ENCODE measurements at places on chromosomes 4 and X. TPM values are rescaled to one million over a fixed set of nuclear protein-coding genes. Genes with fewer than 3 reads are reported as not detected.

Gene USP27X
- total RNA-seq, result 2.9 TPM

Gene ARMCX6
- total RNA-seq, result 75.1 TPM

Gene TGIF2LX
- not detected for total RNA-seq

Gene LGI2
- 4.8 TPM for total RNA-seq

Gene INTS6L
- 49.3 TPM for total RNA-seq

Gene SMIM10L2A
- 17.2 TPM for total RNA-seq

Gene TEX13B
- not detected for total RNA-seq

Gene RPGR
- total RNA-seq, result 6.3 TPM

GRCh38 chr4:182318256-182318655 is 75.1 kb downstream of the TENM3 start:
- no peaks in the 10 kb centered on the region for H3K27me3 ChIP-seq
- peak; percentile 38 for DNase-seq
- H3K27ac ChIP-seq, result no peak overlapping the region
- H3K4me3 ChIP-seq, result no peak overlapping the region

GRCh38 chr4:188552741-188553275 is 413.6 kb downstream of the TRIML1 start:
- no peaks in the 10 kb centered on the region for H3K27me3 ChIP-seq
- no peak overlapping the region for H3K4me3 ChIP-seq

DNA sequence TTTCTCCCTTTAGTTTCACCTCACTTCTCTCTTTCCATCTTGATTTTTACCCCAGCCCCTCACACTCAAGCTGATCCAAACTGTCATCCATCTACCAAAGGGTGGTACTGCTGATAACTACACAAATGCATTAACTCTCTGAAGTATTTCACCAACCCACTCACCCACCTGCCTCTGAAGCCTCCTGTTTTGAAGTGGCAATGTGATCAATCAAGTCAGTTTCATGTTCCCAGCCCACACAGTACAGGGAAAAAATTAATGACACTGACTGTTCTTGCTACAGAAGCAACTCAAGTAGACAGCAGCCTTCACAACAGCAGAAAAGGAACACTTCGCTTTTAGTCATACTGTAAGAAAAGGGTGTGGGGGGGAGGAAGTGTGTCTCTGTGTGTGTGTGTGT is 183.0 kb upstream of the NOCT start:
- peak overlapping the region; percentile 58 for H3K27ac ChIP-seq
- no peak for DNase-seq
- H3K4me3 ChIP-seq, result no peak overlapping the region

DNA sequence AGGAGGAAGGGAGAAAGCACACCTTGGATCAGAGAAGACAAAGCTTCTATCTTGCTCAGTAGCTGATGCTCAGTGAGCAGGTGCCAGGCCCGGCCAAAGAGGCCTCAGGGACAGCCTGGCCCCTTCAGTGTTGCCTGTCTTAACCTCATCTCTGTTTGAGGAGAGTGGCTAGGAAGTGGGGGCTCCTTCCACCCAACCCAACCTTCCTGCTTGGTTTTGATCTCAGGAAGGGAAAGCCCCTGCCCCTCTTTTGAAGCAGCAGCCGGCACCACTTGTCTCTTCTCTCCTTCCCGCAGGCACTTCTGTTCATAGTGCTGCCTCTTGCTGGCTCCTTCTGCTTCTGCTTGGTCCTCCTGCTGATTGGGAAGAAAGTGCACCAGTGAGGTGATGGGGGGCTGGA is 2.4 kb upstream of the AFF2 start:
- no peaks in the 10 kb centered on the region for H3K36me3 ChIP-seq
- H3K4me3 ChIP-seq, result no peak overlapping the region
- DNase-seq, result no peak
- no peaks in the 10 kb centered on the region for H3K4me1 ChIP-seq
- no peak overlapping the region for H3K27ac ChIP-seq

- no peaks in the 10 kb centered on the region for H3K36me3 ChIP-seq
- DNase-seq, result no peak
- peak overlapping the region; percentile 70 for H3K4me3 ChIP-seq
- peaks cover 14% of the 10 kb centered on the region for H3K4me1 ChIP-seq
- peak overlapping the region; percentile 92 for H3K27ac ChIP-seq
Measured at GRCh38 chr4:168831585-168831918, 178.5 kb downstream of the CBR4 start.

DNA sequence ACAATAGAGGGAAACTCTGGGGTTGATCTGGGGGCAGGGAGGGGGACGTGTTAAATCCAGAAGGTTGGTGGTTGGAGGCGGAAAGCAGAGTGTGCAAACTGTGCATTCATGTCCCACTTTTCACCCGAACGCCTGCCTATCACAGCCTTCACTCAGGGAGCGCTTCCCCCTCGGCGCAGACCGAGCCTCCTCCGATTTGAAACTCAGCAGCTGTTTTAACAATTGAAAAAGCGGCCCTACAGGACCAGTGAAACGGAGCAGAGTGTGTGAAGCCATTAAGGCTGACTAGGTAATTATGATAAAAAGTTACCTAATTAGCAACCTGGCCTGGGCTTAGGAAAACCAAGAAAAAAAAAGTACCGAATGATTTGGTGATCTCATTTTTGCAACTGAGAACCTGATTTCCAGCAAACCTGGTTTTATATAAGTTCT is 685 bp upstream of the NDNF start:
- H3K4me3 ChIP-seq, result peak overlapping the region; percentile 71
- DNase-seq, result no peak
- H3K4me1 ChIP-seq, result peaks cover 6% of the 10 kb centered on the region
- no peak overlapping the region for H3K27ac ChIP-seq
- H3K36me3 ChIP-seq, result no peaks in the 10 kb centered on the region

GRCh38 chr4:75849461-75849860 is 52.8 kb downstream of the PPEF2 start:
- no peaks in the 10 kb centered on the region for H3K36me3 ChIP-seq
- no peak overlapping the region for H3K4me3 ChIP-seq
- peaks cover 7% of the 10 kb centered on the region for H3K4me1 ChIP-seq
- H3K27me3 ChIP-seq, result peaks cover 18% of the 10 kb centered on the region
- no peak overlapping the region for H3K27ac ChIP-seq

DNA sequence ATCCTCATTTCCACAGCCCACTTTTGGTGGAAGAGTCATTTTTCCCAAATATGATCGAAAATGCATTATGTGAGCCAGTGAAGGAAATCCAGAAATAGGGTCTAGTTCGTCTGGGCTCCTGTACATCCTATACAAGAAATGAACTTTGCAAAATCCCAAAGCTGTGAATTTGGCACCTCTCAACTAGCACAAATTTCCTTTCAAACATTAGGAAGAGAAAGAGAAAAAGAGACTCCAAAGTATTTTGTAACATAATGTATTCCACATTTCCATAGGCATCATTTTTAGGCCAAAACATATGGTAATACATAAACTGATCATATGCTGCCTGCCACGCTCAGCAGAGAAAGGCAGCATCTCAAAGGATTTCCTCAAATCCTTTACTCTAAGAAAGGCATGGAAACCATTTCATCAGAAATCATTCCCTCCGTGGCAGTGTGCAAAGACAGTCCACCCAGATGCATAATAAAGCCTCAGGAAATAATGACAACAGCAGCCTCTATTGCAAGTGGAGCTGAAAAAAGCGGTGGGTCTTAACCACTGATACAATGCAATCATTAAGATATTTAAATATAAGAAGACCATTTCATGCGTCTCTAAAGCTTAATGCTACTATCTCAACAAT is 56.8 kb downstream of the ANOS1 start:
- no peaks in the 10 kb centered on the region for H3K36me3 ChIP-seq
- no peak overlapping the region for H3K27ac ChIP-seq
- H3K4me1 ChIP-seq, result peaks cover 5% of the 10 kb centered on the region
- no peak overlapping the region for H3K4me3 ChIP-seq
- H3K27me3 ChIP-seq, result no peaks in the 10 kb centered on the region
- DNase-seq, result no peak

- H3K4me1 ChIP-seq, result no peaks in the 10 kb centered on the region
- peak; percentile 59 for DNase-seq
- no peak overlapping the region for H3K4me3 ChIP-seq
Measured at GRCh38 chrX:101442085-101442484, 34.1 kb downstream of the HNRNPH2 start.

- H3K4me3 ChIP-seq, result no peak overlapping the region
- no peaks in the 10 kb centered on the region for H3K4me1 ChIP-seq
- H3K27me3 ChIP-seq, result no peaks in the 10 kb centered on the region
- no peak for DNase-seq
Measured at GRCh38 chr4:172287117-172287516, 473.9 kb downstream of the GALNTL6 start.

DNA sequence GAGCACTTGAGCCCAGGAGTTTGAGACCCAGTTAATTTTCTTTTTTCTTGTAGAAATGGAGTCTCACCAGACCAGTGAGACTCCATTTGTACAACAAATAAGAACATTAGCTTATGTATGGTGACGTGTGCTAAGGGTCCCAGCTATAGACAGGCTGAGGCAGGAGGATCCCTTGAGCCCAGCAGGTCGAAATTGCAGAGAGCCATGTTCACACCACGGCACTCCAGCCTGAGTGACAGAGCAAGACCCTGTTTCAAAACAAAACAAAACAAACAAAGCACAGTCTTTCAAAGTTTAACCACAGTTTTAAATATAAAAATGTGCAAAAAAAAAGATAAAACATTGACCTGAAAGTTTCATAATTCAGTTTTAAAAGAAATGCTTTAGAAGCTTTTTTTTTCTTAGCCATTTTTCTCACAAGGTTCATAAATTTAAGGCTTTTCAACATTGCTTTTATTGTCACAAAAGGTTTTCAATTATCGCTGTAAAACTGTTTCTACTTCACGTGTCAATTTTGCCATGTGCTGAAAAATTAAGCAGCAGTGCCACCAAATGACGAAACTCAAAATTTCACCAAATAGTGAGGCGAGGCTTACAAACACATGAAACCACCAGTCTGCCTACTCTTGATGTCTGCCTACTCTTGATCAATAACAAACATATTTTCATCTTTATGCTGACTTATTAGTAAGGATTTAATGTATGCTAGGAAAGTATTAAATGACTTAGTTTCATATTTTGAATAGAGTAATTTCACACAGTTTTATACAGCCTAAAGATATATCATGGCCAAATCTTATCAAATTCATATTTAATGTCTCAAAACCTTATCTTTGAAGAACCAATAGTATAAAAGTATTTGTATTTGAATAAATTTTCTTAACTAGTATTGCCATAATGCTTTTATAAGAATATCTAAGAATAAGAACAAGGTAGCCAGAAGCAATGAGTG is 126.3 kb downstream of the NEK1 start:
- H3K27me3 ChIP-seq, result no peaks in the 10 kb centered on the region
- H3K36me3 ChIP-seq, result no peaks in the 10 kb centered on the region
- DNase-seq, result peak; percentile 38
- H3K27ac ChIP-seq, result no peak overlapping the region
- no peak overlapping the region for H3K4me3 ChIP-seq

DNA sequence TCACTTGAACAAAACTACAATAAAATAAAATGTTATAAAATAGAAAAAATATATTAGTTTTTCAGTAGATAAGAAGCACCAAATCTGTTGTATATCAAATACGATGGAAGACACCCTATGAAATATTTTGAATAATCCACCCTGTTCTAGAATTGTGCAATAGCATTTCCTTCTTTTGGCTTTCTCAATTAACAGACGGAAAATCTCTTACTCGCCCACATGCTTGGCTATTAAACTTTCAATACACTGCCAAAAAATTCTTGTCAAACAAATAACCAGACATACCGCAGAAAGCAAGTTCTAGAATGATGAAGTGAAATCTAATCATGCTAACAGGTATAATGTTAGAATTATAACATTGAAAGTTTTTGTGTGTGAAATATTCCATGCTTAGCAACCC is 671.6 kb upstream of the SLIT2 start:
- no peaks in the 10 kb centered on the region for H3K27me3 ChIP-seq
- no peak overlapping the region for H3K4me3 ChIP-seq
- no peaks in the 10 kb centered on the region for H3K4me1 ChIP-seq

DNA sequence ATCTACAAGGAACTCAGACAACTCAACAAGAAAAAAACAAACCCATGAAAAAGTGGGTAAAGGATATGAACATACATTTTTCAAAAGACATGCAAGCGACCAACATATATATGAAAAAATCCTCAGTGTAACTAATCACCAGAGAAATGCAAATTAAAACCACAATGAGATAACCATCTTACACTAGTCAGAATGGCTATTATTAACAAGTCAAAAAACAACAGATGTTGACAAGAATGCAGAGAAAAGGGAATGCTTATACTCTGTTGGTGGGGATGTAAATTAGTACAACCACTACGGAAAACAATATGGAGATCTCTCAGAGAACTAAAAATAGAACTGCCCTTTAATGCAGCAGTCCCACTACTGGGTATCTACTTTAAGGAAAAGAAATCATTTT is 12.1 kb downstream of the NIPAL1 start:
- no peak overlapping the region for H3K27ac ChIP-seq
- no peak overlapping the region for H3K4me3 ChIP-seq
- DNase-seq, result no peak
- no peaks in the 10 kb centered on the region for H3K36me3 ChIP-seq

- no peaks in the 10 kb centered on the region for H3K4me1 ChIP-seq
- no peaks in the 10 kb centered on the region for H3K27me3 ChIP-seq
- H3K36me3 ChIP-seq, result no peaks in the 10 kb centered on the region
- H3K27ac ChIP-seq, result no peak overlapping the region
- DNase-seq, result no peak
Measured at GRCh38 chr4:911871-912490, 20.1 kb downstream of the GAK start.

Measured in cardiac muscle cell (in vitro differentiated cells and primary cell).